Effector memory CD4-positive, alpha-beta T cell (primary cell): ENCODE measurements at places on chromosomes 12 and 14.

GRCh38 chr12:57604454-57604991 lies at the start of gene DTX3:
DTX3 (plus strand) TSS chr12:57604824; CDS start chr12:57606518, 1,694 bp downstream.
- peaks cover 27% of the 10 kb centered on the region for H3K36me3 ChIP-seq
- peaks cover 12% of the 10 kb centered on the region for H3K4me1 ChIP-seq
- peak within 1 kb of the TSS; percentile 65 for H3K4me3 ChIP-seq
- H3K27ac ChIP-seq: peak within 1 kb of the TSS; percentile 54
- DNase-seq: no peak

DNA sequence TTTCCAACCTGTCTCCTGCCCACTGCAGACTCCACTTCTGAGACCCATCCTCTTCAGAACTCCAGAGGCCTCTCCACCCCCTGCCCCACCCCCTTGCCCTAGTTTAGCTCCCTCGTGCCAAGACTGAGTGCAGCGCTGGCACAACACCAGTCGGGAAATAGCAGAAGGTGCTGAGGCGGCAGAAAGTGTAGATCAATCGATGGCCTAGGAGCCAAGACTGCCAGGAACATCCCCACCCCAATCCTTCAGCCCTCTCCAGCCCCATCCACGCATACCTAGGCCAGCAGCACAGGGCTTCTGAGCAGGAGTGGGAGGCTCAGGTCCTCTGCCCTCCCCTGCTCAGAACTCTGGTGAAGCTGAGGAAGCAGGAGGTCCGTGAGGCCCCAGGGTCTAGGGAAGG lies 1.1 kb downstream of the CPNE6 start:
- no peak overlapping the region for H3K4me3 ChIP-seq
- no peaks in the 10 kb centered on the region for H3K4me1 ChIP-seq
- no peaks in the 10 kb centered on the region for H3K27me3 ChIP-seq
- H3K27ac ChIP-seq: no peak overlapping the region
- no peaks in the 10 kb centered on the region for H3K36me3 ChIP-seq

- H3K27ac ChIP-seq: no peak overlapping the region
- H3K27me3 ChIP-seq: no peaks in the 10 kb centered on the region
- no peaks in the 10 kb centered on the region for H3K4me1 ChIP-seq
These were observed 16.1 kb downstream of the CMKLR1 start for GRCh38 chr12:108322998-108323397.

DNA sequence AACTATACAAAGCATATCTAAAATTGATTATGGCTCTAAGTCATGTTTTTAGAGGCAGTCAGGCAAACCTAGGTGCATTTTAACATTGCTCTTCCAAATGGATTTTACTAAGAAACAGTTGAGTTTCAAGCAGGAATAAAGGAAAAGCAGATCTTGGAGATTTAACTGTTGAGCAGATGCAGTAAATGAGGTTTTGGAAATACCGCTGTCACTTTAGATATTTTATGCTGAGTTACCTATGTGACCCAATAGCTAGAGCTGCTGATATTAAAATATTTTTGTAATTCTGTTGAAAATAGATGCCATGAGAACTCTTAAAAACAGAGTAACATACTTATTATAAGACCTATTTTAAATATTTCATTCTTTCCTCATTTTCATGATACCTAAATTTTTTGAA lies 181.4 kb downstream of the SYT1 start:
- DNase-seq: no peak
- H3K27ac ChIP-seq: no peak overlapping the region
- H3K4me1 ChIP-seq: no peaks in the 10 kb centered on the region
- H3K36me3 ChIP-seq: no peaks in the 10 kb centered on the region
- no peak overlapping the region for H3K4me3 ChIP-seq
